Stimulated activated CD4-positive, alpha-beta T cell treated with anti-CD3 and anti-CD28 coated beads, Interleukin-2, amount 100 ng/mL, for 4 hours (primary cell): ENCODE measurements at places on chromosomes 5 and 9.

DNA sequence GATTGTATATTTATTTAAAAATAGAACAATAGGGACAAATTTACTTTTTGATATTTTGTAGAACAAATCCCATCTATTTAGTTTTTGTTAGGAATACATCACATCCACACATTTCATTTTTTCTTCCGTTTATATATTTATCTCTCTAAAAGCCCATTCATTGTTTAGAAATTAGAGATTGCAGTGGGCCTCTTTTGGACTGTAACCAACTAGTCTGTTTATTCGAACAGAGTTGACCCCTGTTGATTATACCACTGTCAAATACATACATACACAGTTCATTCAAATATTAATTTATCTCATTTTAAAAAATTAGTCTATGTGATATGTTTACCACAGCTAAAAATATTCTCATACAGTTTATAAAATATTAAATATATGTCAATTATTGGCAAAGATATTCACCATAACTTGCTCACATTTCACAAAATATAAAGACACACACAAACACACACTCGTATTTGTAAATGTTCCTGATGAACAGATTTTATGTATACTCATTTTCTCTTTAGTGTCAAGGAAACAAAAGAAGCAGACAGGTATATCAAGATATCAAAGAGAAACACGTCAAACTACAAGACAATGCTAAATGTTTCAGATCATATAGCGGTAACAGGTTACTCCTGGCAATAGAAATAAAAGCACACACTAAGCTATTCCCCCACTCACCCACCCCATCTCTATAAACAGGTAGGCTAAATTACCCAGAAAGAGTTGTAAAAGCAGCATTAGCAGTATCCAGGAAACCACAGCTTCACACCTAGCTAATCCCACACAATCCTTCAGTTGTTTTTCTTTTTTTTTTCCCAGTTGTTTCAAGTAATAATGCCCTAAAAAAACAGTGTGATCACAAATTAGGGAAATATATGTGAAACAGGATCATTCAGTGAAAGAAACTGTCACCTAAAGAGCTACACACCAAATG, 283.9 kb downstream of the ADAMTS6 start:
- DNase-seq: no peak

- DNase-seq: no peak
Measured at GRCh38 chr5:122965111-122965510, 71.4 kb downstream of the PPIC start.

DNA sequence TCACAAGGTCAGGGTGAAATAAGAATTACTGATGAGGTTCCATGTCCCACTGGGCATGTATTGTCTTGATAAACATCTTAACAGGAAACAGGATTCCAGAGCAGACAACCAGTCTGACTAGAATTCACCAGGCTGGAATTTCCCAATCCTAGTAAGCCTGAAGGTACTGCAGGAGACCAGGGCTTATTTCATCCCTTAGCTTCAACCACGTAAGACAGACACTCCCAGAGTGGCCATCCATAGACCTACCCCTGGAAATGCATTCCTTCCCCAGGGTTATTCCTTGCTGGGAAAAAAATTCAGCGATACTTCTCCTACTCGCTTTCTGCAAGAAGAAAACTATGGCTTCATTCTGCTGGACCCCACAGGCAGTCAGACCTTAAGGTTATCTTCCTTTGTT, 785.4 kb downstream of the NR2F1-AS1 start:
- DNase-seq: no peak

- no peak for DNase-seq
Measured at GRCh38 chr5:52881468-52881867, 93.8 kb downstream of the ITGA1 start.

- DNase-seq: no peak
Measured at GRCh38 chr9:133974631-133975341, 17.3 kb downstream of the VAV2 start.

DNA sequence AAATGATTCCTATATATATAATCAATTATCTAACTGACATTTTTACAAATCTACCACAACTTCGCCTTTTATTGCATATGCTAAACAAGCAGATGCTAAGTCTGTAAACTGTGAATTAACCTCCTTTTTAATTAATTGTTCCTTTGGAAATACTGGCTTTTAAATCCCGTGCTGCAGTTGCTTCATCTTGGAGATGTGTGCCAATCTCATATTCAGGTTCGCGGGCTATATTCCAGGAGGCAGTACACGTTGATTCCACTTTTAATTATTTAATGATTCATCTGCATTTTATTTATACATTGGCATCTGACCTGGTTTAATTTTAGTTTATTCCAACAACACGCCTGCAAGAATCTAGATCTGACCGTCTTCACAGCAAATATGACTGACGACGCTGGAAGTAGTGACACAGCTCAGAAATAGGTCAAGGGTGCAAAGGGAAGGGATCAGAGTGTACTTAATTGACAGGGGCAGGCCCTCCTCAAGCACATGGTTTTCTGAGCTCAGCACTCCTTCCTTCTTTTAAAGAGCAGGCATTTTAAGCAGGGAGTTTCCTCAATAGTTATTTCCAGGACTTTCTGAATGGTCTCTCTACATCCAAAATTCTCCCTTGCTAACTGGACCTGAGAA, 125.2 kb downstream of the GLIS3 start:
- DNase-seq: no peak

DNA sequence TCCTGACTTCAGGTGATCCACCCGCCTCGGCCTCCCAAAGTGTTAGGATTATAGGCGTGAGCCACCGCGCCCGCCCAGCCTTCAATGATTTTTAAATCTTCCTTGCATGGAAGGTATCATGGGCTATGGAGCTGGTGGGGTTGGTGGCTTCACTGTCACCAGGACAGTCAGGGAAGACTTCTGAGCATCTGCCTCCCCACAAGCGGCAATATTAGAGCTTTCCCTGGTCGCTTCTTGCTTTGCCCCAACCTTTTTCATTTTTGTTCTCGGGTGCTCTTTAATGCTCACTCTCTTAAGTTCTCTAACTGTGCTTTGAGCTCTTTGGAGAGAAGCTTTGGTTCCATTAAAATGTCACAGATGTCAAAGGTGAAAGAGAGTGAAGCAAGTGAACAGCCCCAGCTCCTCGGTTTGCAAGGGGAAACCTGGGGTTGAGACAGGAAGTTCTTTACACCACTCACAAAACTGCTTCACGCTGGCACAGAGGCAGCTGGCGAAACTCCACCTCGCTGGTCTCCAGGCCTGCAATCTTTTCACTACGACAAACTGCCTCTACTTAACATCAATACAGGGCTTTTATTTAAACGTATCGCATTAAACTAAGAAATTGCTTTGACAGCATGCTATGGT, 142.5 kb upstream of the RETREG1 start:
- DNase-seq: no peak

GRCh38 chr5:55231029-55231918, 2.1 kb downstream of the CCNO start:
- DNase-seq: no peak

DNA sequence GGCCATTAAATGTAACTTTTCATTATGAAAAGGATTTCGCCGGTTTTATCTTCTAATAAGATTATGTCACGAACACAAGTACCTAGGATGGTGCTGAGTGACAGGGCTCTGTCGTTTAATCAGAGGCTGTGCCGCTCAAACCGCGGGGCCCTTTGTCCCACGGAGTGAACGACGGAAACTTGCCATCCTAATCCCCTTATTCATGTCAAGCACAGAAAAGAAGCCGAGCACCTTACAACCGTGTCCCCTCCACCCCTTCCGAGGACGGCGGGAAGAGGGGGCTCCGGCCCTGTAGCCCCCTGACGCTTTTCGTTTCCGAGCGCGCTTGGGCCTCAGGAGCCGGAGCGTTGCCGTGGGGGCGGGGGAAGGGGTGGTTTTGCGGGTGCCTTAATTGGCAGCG, 11.2 kb downstream of the LMX1B start:
- DNase-seq: no peak

DNA sequence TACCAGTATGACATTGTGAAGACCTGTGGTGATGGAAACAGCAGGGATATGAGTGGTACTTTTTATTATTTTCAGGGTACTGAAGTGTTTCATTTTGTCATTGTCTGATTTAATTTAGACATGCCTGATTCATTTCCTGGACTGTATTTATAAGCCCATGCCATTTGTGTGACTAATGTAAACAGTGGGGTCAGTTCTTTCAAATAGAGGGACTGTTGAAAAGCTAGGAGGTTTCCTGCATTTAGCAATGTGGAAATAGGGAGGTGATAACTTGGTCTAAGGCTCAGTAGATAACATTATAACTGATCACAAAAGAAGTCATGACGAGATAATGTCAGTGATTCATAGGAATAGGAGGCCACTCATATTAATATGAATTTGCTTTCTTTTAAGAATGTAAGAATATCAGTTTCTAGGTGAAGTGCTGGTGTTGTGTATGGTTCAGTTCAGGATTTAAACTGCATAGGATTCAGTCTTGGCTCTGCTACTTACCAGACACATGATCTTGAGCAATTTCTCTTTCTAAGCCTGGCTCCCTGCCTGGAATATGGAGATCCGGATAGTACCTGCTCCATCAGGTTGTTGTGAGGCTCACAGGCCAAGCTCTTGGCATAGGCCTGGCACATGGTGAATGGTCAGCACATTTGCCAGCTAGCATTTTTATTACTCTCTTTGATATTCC, 7.5 kb downstream of the RASGRF2 start:
- no peak for DNase-seq

DNA sequence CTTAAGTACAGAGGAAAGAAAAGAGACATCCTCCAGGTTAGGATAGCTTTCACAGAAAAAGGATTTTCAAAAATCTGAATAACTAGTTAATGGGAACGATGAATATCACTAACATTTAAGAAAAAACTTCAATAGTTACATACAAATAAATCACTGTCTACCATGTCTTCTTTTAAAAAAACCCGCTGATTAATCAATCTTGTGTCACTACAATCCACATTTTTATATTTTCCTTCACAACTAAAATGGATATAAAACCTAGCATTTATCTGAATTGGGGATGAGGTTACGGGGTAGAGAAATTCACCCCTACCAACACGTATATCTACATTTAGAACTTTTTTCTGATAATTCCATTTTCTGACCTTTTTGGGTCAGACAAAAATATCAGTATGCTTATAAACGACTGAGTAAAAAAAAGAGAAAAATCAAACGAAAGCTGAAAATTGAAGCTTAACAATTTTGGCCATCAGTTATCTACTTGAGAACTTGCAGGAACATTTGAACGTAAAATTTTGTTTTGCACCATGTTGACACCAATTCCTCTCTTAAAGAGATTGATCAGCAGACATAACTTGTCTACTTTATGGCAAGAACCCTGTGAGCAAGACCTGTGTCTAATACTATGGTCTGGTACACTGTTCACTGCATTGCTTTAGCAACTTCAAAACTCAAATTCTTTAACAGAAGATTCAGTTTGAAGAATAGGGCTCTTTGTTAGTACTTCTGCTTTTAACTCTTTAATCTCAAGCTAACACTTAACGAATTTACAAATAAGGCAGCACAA, 4.8 kb downstream of the NR3C1 start:
- DNase-seq: no peak

- no peak for DNase-seq
Measured at GRCh38 chr9:108618906-108619550, 236.8 kb downstream of the ACTL7B start.

DNA sequence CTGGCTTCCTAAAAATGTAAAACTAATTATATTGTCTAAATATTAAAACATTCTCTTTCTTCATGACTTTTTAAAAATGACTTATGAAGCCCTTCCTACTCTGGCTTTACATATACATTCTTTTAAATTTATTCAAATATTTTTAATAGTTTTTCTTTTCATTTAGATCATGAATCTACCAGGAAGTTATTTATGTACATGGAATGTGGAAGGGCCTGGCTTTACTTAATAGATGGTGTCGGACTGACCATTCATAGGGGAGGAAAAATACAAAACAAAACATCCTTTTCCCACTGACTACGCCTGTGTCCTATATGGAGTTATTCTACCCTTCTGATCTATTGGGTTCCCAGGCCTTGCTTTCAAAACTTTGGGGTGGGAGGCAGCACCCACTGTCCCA, 129.8 kb downstream of the MACROH2A1 start:
- no peak for DNase-seq
